Choroid plexus epithelial cell (primary cell): ENCODE measurements at places on chromosomes 13 and 19.

GRCh38 chr13:94261163-94261562 is 218.3 kb downstream of the DCT start:
- DNase-seq = no peak

GRCh38 chr19:23203841-23204344 is 46.3 kb downstream of the ZNF724 start:
- DNase-seq = peak; percentile 16

DNA sequence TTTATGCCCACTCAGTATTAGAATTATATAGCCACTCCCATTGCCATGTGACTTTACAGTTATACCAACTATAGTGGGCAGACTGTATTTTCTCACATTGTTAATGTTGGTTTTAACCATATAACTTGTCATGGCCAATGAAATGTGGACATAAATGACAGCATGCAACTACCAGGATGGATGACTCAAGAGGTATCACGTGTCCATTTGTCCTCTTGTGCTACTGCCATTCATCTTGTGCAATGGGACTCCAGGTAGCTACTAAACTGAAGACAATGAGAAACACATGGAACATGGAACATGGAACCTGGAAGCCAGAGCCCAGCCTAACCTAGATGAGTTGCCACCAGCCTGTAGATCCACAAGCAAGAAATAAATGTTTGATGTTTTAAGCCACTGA is 242.7 kb upstream of the IPO5 start:
- DNase-seq = no peak

GRCh38 chr19:49809160-49809940 is 3.7 kb downstream of the FUZ start:
- peak; percentile 70 for DNase-seq

DNA sequence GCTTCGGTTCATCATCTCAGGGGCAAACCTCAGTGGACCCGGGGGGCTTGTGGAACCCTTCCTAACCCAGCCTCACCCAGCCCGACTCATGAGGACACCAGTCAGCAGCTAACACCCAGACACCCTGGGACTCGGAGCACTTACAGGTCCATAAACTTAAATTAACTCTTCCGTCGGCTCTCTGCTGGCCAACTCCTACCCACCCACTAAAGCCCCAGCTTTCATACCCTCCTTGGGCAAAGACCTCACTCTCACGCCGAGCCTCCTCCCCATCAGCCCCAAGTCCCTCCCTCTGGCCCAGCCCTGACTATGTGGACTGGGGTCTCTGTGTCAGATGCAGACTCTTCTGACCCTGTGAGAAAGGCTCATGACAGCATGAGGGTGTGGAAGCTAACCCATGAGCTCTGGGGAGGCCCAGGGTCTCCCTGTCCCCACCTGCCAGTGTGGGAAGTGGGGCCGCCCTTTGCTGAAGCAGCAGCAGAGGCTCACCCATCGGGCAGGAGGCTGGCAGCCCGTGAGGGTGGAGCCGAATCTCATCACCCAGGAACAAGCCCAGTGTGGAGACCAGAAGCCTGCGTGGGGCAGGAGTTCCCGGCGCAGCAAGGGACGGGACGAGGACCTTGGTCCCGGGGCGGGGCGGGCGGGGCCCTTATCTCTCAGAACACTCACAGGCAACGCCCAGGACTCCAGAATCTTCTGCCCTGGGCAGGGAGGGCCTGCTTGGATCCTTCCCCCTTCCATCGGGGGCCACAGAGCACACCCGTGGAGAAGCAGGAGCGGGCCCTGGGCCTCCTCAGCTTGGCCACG is 19.8 kb downstream of the TCF3 start:
- DNase-seq = no peak

DNA sequence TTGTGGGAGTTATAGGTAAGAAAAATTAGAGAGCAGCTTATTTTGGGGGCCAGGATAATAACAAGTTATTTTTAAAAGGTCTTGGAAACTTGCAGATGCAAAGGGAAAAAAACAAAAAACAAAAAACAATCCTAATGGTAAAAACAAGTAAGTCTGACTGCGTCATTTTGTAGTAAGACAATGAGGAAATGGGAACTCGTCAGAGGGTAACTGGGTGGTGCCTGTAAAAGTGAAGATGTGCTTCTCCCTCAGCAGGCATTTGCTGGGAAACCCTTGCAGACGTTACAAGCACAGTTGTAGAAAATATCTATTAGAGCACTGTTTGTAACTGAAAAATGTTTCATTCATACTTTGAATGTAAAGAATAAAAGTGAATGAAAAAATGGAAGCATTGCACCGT is 2.2 kb upstream of the TNFSF13B start:
- DNase-seq = no peak

GRCh38 chr19:34788074-34788473 is 15.1 kb upstream of the ZNF599 start:
- DNase-seq = no peak

DNA sequence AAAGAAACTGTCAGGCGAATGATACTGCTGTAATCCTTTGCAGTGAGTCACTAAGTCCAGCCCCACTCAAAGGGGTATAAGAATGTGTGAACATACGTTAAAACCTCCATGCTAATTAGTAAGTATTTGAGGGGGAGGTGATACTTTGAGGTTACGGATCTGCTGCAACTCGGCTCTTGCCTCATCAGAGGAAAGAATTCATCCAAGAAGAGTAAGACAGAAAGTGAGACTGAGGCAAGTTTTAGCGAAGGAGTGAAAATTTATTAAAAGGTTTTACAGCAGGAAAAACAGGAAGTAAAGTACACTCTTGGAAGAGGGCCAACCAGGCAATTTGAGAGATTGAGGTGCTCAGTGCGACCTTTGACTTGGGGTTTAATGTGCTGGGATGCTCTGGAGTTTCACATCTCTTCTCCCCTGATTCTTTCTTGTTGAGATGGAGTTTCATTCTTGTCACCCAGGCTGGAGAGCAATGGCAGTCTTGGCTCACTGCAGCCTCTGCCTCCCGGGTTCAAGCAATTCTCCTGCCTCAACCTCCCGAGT is 9.8 kb downstream of the CLEC4M start:
- peak; percentile 29 for DNase-seq

DNA sequence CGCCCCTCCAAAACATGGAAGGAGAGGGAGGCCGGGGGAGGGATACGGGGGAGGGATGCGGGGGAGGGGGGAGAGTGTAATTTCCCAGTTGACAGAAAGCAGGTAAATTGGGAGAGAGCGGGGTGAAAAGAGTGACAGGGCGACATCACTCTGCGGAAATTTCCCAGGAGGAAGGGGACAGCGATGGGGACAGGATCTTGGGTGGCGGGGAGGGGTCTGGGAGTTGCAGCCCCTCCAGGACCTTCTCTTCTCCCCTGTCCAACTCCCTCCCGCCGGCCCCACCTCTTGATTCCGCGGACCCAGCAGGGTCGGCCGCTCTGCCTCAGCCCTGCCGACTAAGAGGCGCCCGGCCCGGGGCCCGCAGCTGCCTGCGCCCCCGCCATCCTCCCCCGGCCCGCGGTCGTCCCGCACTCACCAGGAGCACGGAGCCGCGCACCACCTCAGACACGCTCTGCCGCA is 108.0 kb upstream of the DOCK9 start:
- no peak for DNase-seq

- no peak for DNase-seq
Measured at GRCh38 chr19:12642506-12642905, 24.0 kb downstream of the MAN2B1 start.

- DNase-seq = peak; percentile 18
Measured at GRCh38 chr13:70817576-70817975, 709.3 kb upstream of the KLHL1 start.

DNA sequence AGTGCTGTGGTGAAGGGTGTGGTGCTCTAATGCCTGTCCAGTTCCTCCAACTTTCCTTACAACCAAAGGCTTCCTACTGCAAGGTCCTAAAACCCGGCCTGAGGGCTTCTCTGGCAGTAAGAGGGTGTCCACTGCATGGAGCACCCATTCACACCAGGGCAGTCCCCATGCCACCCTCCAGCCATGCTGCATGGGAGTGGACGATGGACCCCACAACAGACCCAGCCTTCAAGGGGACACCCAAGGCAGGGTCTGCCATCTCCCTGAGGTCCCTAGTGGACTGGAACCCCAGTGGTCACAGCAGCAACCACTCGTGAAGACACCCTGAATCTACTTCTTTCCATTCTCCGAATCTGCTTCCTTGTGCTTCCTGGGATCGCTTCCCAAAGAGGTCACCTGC is 117.6 kb upstream of the SOX1 start:
- no peak for DNase-seq

DNA sequence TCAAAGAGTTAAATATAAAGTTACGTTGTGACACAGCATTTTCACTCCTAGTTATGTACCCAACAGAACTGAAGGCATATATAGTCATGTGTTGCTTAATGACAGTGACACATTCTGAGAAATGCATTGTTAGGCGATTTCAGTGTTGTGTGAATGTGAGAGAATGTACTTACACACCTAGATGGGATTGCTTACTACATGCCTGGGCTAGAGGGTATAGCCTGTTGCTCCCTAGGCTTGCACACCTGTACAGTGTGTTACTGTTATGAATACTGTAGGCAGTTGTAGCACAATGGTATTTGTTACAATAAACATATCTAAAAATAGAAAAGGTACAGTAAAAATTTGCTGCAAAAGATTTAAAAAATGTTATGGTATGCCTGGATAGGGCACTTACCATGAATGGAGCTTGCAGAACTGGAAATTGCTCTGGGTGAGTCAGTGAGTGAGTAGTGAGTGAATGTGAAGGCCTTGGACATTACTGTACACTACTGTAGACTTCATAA is 89.2 kb downstream of the DHRS12 start:
- DNase-seq = peak; percentile 65

DNA sequence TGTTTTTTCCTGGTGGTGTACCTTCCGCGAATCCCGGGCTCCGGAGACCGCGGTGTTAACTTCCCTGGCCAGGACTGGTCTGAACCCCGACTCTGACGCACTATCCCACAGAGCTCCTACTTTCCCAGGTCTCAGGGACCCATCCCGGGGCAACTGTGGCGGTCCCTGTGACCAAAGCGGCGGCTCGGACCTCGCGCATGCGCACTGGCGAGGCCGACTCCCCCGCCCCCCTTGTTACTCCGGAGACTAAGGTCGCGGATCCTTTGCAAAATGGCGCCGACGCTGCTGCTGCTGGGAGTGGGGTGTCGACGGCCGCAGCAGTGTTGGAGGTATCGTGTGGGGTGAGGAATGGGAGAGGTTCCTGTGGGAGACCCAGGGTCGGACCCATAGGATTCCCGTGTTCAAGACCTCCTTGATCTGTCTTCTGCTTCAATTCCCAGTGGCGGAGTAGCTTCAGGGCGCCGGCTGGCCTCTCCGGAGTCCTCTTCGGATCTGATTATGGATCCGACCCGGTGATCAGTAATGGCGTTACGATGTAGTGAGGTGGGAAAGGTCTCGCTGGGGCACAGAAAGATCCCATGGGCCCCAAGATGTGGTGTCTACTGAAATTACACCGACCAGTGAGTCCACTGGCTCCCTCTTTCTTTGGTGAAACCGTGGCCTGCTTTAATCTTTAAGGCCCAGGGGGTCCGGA is 66.6 kb upstream of the ZNF527 start:
- no peak for DNase-seq

DNA sequence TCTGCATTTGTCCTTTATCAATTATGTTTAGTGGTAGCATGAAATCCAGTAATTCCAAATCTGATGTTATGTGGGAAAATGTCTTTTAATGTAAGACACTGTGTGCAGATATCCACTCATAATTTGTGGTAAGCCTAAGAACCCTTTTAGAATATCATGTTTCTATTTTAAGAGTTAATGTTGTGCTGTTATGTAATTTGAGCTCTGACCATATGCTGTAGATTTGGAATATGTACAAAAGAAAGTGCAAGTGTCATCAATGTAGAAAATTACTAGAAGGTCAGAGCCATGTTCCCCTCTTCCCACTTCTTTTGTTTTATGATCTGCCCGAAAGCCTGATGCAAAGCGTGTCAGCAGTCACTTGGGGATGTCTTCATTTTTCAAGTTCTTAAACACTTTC is 44.5 kb downstream of the SCEL start:
- no peak for DNase-seq

- no peak for DNase-seq
Measured at GRCh38 chr19:15507068-15508034, 974 bp upstream of the CYP4F22 start.

- DNase-seq = no peak
Measured at GRCh38 chr13:48562296-48563066, 29.6 kb upstream of the RCBTB2 start.

- peak; percentile 48 for DNase-seq
Measured at GRCh38 chr13:94431574-94431973, 47.9 kb downstream of the DCT start.

DNA sequence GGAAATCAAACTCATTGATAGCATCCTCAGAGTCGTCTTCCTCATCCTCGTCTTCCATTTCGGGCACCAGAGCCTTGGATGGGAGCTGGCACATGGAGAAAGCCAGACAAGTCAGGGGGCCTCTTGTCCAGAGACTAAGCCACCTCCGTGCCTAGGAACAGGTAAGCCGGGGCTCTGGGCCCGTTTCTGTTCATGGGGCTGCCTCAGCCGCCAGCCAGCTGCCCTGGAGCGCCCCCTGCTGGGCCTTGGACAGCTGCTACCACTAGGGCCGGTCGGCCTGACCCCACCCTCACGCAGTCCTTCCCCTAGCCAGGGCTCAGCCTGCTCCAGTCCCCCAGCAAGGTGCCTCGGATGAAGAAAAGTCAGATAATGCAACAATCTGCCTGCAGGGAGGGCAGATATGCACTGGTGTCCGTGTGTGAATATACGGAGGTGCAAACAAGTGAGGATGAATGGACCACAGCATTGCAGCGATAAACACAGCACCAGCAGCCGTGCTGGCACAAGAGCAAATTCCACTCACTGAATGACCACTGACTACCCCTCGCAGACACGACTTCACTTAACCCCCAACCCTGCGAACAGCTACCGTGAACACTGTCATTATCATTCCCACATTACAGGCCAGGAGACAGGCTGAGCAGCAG is 11.9 kb upstream of the PRKD2 start:
- DNase-seq = peak; percentile 71

GRCh38 chr19:33297401-33298145 is 4.8 kb downstream of the CEBPA start:
- no peak for DNase-seq

GRCh38 chr13:72390909-72391308 is 336.5 kb downstream of the MZT1 start:
- DNase-seq = no peak

DNA sequence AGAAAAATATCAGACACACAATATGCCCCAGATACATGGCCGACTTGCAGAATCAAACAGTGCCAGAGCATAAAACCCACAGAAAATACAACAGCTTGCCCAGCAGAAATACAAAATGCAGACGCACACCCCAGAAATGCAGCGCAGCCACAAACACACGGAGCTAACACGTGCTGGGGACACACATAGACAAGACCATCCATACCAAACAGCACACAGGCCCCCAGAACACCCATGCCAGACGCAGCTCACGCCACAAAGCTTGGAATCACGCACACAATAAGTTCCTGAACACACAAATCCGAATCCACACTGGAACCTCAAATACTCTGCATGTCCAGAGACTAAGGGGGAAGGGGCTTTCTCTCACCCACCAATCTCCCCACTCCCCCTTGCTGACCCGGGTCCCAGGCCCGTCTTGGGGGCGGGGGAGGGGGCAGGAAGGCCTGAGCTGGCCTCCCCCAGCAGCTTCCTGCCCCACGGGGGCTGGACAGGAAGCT is 17.2 kb downstream of the CCDC97 start:
- DNase-seq = peak; percentile 33
